ENCODE measurements at places on chromosomes 7 and 10. TPM values are rescaled to one million over a fixed set of nuclear protein-coding genes. Genes with fewer than 3 reads are reported as not detected.

NRCAM gene
- 1.8 TPM for total RNA-seq

CYP26C1 gene
- 0.23 TPM for total RNA-seq

TMEM130 gene
- 15.3 TPM for total RNA-seq

TSC22D4 gene
- 46.5 TPM for total RNA-seq

ZNF467 gene
- total RNA-seq, result 18.5 TPM

AP5Z1 gene
- total RNA-seq, result 30.7 TPM

IPMK gene
- total RNA-seq, result 4.5 TPM

SLC13A1 gene
- total RNA-seq, result not detected

GRM3 gene
- total RNA-seq, result not detected

GBX1 gene
- total RNA-seq, result not detected

EFCAB10 gene
- total RNA-seq, result not detected

VENTX gene
- 7.4 TPM for total RNA-seq

PLPP4 gene
- not detected for total RNA-seq

SMURF1 gene
- 37.1 TPM for total RNA-seq

SUFU gene
- total RNA-seq, result 11.3 TPM

EN2 gene
- total RNA-seq, result not detected

SUGCT gene
- total RNA-seq, result 37.9 TPM

CPN1 gene
- not detected for total RNA-seq

UPK3BL2 gene
- 41.7 TPM for total RNA-seq

SH2D4B gene
- 0.52 TPM for total RNA-seq

HOXA1 gene
- total RNA-seq, result 1.3 TPM

VSTM4 gene
- total RNA-seq, result 34.2 TPM

DRGX gene
- not detected for total RNA-seq

ANXA8L1 gene
- not detected for total RNA-seq

LIPM gene
- not detected for total RNA-seq

GDF2 gene
- total RNA-seq, result not detected

INHBA gene
- 73.3 TPM for total RNA-seq

RELN gene
- total RNA-seq, result 3.6 TPM

Data from aorta (tissue), 5 donors.